ENCODE measurements at places on chromosomes 6 and 20.

- DNase-seq = no peak
These were observed 40.4 kb downstream of the SCAF8 start for GRCh38 chr6:154773610-154774089.

DNA sequence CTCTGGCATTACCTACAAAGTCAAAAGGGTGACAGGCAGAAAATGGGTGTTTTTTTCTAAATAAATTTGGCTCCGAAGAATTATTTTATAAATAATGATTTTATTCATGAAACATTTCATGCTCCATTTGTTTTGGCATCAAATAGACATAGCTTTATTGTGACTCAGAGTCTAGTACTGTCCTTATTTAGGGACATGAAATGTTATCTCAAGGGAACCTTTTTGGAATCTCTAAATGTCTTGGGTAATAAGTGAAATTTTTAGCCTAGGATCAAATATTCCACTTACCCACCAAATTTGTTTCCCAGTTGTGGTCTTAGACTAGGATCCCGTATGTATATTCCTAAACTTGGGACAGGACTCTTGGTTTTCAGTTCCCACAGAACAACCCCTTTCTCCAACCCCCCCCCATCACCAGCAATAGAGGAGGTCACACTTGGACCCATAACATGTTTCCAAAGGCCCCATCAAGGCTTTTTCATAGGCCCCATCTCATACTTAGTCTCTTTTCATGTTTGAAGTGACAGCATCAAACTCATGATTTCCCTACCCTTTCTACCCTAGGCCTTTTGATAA lies 81.8 kb downstream of the JAG1 start:
- DNase-seq = no peak

DNA sequence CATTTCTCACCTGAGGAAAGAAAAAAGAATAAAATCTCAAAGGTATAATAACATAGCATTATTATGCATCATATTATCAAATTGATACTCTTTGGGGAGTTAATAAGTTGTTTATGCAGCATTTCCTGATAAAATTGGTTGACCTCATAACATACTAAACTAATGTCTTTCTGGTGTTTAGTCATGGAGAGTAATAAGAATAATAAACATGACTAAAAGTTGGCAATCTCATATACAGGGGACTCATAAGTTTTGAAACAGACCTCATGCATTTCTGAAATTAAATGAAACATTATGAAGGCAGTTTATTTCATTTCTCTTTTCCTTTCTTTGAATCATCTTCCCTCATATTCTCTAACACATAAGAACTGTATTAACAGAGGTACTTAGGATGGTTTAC lies 60.5 kb upstream of the PRDM1 start:
- no peak for DNase-seq

GRCh38 chr6:114108119-114109002 lies 137.4 kb upstream of the HDAC2 start:
- no peak for DNase-seq

GRCh38 chr6:44471271-44471981 lies 83.9 kb downstream of the CDC5L start:
- no peak for DNase-seq

DNA sequence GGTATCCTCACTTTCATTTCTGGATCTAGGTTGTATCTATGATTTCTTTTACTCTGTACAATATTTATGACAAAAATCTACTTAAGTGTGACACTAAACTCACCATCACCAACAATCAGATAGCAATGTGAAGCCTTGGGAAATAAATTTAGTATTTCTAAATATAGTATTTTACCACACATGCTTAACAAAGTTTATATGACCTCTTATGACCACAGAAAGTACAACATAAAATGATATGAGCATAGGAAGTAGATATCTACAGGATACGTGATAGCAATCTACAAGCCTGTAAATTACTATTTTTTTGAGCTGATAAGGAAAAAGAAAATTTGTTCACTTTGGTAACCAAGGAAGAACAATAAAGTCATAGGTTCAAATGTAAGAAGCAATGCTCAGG lies 910.4 kb upstream of the CITED2 start:
- DNase-seq = no peak

DNA sequence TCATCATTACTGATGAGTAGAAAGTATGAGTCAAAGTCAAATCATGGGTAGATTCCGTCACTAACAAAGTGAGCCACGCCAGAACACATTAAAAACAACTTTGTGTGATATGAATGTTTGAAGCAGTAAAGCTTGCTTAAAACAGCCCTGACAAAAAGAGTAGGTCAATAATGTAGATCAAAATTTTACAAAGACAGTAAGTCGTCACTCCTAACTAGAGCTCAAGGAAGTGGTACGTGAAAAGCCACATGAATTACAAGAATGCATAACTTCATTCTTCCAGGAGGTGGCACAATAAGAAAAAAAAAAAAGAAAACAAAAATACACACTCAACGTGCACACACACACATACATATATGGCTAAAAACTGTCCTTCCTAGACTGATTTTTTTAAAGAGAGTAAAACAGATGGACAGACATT lies 69.9 kb downstream of the HACE1 start:
- no peak for DNase-seq

- DNase-seq = no peak
These were observed 68.8 kb downstream of the EYS start for GRCh38 chr6:65638047-65638831.

- DNase-seq = no peak
These were observed 567.7 kb downstream of the ADGRB3 start for GRCh38 chr6:69202768-69203167.

DNA sequence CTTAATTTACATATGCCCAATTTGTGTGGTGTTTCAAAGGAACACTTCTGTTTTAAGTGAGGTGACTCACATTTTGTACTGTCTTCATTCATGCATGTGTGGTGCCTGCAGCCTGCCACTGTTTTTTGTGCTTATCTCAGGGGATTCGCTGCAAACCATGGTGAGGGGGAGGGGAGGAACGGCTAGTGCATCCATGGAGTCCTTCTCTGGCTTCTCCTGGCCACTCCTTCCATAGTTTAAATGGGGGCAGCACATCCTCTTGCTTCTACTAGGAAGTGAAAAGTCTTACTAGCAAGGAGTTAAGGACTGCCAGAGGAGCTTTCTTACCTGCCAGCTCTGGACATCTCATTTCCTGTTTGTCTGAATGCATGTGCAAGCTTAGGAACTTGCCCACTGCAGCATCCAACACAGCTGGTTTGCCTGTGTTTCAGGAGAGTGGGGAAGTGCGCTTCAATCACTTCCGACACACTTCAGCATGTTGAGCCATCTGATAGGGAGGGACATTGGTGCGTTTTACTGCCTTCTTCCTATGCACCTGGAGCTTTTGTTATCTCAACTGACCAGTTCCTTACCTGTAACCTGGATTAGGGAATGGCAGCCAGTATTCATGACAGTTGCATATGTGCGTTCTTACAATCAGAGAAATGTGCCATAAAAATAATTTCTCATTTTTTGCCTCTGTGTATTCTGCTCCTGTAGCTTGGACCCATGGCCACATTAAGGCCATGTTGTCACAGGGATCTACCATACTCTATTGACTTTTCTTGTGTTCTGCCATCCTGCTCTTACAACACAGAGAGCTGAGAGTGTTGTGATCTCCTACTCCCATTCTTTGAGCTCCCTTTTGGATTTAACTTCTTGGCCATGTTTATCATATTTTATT lies 211.3 kb downstream of the ARID1B start:
- no peak for DNase-seq

DNA sequence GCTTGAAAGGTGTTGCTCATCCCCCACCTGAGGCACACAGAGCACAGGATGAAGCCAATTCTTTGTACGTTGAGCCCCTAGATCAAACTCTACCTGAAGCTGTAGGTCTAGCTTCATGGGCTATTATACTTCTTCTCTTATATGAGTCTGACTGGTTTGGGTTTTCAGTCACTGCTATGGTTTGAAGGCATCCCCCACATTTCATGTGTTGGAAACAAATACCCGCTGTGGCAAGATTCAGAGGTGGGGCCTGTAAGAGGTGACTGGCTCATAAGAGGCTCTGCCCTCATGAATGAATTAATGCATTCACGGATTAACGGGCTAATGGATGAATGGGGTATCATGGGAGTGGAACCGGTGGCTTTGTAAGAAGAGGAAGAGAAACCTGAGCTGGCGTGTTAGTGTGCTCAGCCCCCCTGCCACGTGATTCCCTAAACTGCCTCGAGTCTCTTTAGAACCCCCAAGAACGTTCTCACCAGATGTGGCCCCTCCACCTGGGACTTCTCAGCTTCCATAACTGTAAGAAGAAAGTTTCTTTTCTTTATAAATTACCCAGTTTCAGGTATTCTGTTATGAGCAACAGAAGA lies 39.2 kb downstream of the PREX1 start:
- DNase-seq = no peak

- DNase-seq = no peak
These were observed 85.9 kb downstream of the ADTRP start for GRCh38 chr6:11692451-11693376.
